Activated effector memory CD4-positive, alpha-beta T cell treated with Interleukin-2 at 50 U/mL for 16 hours (primary cell): ENCODE measurements at places on chromosomes 6 and 20.

GRCh38 chr20:52852714-52853113, 119.4 kb upstream of the TSHZ2 start:
- DNase-seq = no peak

DNA sequence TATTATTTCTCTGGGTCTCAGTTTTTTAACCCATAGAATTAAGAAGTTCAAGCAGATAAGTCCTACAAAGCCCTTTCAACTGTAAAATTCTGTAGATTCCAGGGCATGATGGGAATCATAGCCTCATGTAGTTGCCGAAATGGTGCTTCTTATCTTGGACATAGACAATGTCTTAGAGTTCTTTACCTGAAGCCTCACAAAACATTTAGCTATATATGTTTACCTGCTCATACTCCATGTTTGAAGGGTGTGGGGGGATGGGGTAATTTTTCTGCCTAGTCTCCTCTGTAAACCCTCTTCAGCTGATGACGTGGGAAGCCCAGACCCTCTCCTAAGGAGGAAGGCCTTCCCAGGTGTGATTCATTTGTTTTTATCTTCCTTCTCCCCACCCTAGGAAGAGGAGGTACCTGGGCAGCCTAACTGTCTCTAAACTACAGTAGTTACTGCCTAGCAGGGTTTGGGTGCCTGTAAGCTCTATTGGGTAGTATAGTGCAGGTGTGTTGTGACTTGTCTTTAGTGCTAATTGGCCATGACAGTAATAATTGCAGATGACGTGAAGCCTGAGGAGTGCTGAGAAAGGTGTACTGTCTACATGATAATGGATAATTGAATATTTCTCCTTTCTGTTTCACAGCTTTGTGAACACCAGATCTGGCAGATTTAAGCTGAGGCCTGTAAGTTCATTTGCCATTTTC, 230.8 kb downstream of the TFAP2B start:
- no peak for DNase-seq

DNA sequence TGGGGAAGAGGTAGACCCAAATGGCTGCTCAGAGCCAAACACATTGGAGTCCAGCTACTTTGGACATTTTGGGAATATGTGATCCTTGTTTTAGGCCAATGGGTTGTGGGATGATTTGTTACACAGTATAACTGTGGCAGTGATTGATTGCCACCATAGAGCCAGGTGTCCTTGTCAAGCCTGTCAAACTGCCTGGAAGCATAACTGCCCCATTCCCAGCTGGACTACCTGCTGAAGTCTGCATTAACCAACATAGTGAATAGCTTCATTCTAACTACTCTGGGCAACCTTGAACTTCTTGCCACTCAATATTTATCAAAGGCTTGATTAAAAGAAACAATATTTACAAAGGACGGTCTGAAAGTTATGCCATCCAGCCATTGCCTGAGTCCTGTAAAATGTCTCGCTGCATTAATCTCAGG, 164.7 kb downstream of the LINC00237 start:
- DNase-seq = no peak

- no peak for DNase-seq
Observed at GRCh38 chr6:29602564-29603361, 17.8 kb downstream of the OR2H2 start.

DNA sequence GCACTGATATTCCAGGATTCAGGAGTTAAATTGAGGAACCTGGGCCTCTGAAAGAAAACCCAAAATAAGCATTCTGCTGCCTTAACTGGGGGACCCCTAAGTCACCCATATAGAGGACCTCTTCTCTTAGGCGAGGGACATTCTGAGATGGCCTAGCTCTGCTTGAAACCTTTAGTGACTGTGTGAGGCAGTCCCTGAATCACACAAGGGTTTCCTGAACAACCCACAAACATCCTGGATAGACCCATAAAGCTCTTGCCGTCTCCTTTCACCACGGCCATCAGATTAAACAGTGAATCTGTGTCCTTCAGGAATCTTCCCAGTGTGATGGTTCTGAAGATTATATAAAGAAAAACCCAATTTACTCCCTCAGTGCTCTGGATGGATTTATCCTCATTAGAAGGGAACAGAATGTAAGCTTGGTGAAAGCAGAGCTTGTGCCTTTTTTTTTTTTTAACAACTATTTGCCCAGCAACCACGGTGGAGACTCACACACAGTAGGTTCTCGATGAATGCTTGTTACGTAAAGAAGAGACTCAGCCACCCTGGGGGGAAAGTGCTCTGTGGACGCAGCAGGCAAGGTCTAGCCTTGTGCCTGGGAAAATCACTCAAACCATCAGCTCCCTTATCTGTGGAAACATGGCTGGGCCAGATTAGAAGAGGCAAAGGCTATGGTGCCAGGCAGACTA, 39.1 kb upstream of the SIRPG start:
- DNase-seq = no peak
